Activated T-helper 1 cell treated with Interleukin-2 at 50 U/mL for 16 hours (primary cell): ENCODE measurements at places on chromosomes 4 and X.

DNA sequence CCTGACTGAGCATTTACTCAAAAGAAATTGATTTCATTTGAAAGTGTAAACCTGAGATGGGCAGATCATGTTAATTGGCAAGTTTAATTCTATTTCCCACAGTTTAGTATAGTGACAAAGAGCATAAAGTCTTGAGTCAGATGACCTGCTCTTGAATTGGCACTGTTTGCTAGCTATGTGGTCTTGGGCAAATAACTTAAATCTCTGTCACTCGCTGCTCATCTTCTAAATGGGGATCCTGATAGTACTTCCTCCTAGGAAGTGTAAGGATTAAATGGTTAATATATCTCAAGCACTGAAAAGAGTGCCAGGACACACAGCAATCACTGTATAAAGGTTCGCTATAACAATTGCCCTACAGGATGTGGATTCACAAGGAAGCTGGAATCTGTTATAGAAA, 242.8 kb upstream of the JADE1 start:
- no peak for DNase-seq

GRCh38 chrX:133054761-133055405, 42.0 kb downstream of the USP26 start:
- no peak for DNase-seq

DNA sequence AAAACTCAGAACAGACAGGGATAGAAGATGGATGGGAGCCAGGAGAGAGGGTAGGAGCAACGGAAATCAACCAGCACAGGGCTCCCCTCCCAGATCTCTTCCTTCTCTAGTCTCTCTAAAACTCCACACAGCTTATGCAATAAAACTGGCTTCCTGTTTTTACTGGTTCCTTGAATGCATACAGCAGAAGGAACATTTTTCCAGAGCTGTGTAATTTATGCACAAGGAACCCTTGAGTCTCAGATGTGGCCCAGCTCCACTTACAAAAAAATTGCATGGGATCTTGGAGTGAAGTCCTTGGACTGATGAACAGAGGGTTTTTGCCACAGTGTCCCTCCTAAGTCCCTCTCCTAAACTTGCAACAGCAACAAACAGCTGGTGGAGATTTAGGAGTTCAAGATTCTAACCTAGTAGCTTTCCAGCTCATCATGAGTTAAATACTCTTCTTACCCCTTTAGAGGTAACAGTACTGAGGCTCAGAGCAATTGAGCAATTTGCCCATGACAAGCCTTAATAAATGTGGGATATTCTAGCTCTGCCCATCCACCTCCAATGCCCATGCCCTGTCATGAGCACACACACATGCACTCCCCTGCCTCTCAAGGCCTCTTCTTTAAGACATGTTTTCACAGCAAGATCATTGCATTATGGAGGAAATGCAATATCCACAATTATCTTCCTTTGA, 18.4 kb upstream of the CC2D2A start:
- DNase-seq, result no peak

DNA sequence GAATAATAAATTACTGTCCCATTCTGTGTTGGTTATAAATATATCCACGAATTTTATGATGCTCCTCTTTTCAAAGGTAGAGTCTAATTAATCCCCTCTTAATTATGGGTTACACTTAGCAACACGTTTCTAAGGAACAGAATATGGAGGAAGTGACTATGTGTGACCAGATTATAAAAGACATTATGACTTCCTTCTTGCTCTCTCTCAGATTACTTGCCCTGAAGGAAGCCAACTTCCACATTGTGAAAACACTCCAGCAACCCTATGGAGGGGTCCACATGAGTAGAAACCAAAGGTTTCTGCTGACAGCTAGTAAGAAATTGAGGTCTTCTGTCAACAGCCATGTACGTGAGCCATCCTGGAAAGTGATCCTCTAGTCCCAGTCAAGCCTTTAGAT, 59.3 kb downstream of the WDFY3 start:
- DNase-seq, result no peak

DNA sequence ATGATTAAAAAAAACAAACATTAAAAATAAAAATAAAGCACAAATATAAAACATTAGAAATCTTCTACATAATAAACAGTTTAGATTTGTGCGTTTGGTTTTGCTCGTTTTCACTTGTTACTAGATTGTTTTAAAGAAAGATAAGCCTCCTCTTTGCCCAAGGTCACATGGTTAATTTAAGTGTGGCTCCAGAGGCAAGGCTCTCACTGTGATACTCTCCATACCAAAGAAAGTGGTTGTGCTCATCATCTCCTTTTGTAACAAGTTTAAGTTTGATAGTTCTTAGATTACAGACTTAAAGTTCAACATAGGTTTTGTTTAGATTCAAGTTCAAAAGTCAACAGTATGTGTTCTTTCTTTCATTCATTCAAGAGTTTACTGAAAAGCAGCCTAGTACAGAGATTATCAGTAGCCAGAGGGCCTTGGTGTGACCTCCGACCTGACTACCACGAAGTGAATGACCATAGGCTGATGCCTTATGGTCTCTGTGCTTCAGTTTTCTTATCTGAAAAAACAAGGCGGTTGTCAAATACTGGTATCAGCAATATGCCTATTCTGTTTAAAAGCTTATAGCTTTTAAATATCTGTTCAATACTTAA, 133.2 kb downstream of the ZAR1 start:
- no peak for DNase-seq

DNA sequence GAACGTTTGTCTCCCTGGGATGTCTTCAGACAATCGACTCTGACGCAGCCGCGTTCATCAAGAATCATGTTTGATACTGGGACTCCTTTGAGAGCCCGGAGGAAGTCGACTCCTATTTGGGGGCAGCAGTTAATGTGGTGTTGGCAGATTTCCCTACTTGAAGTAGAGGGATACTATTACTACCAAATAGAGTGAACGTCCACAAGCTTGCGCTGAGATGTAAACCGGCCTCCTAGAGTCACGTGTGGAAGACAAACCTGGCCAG, 18.7 kb downstream of the PIGG start:
- DNase-seq, result no peak

DNA sequence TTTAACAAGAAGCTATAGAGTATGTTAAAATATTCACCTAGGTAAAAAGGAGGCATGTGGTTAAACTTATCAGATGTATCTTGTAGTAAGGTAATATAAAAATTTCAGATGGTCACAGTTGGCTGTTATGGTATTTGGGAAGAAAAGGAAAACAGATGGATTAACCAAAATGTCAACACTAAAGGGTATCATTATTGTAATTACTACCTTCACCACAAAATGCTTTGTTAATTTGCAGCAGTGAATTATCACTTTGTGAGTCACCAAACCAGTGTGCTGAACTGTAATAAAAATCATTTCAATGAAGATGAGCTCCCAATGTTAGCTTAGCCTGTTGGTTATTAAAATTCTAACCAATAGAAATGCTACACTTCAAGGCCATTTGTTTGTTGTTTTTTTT, 233.9 kb downstream of the RPA4 start:
- DNase-seq, result no peak

- no peak for DNase-seq
These were observed 18.8 kb upstream of the TBC1D8B start for GRCh38 chrX:106783716-106784115.

GRCh38 chr4:140463614-140464013, 34.5 kb downstream of the MGAT4D start:
- no peak for DNase-seq

GRCh38 chr4:67899096-67899495, 15.3 kb upstream of the TMPRSS11D start:
- no peak for DNase-seq

DNA sequence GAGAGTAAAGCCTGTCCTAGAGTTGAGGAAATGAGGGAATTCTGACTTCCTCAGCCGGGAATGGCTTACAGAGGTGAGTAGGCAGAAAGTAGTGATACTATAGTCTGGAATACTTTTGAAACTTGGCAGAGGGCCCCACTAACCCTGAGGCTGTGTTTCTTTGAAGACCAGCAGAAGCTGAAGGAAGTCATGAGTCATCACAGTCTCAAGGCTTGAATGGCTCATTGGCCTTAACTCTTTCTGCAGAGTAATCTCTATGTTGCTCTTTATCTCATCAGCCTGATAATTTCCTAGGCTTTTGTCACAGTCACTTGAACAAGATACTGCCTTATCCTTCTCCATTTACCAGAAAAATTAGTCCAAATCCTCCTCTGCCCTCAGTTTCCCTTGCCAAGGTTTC, 80.8 kb downstream of the ANKRD50 start:
- DNase-seq, result no peak

DNA sequence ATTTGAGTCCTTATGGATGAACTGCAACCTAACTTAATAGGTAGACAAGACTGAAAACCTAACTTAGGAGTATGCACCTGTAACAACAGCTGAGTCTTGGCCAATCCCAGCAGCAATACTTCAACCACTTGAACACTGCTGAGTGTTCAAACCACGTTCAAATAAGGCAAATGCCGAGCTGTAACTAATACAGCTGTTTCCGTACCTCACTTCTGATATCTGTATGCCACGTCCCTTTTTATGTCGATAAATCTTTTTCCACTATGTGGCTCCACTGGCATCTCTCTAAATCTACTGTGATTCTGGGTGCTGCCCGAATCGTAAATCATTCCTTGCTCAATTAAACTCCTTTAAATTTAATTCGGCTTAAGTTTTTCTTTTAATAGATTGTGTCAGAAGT, 459.7 kb downstream of the INPP4B start:
- no peak for DNase-seq

GRCh38 chr4:71847300-71847699, 63.4 kb upstream of the GC start:
- no peak for DNase-seq

- no peak for DNase-seq
These were observed 95.1 kb downstream of the IL15 start for GRCh38 chr4:141731481-141731880.

- no peak for DNase-seq
These were observed 126.7 kb upstream of the STX18 start for GRCh38 chr4:4668355-4669210.

DNA sequence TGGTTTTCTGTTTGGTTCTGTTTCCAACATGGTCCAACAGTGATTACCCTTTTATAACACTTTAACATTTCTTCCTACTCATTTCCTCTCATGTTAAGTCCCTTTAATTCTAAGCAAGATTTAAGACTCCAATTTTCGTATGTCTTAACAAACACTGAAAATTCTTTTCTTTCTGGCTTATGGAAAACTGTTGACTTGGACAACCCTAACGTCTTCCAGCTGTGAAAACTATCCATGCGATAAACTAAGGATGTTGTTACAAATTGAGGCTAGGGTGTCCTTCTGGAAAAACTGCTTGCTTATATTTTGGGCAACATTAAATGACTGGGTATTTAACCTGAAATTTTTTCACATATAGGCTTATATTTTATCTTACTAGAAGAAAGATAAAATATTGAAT, 33.9 kb upstream of the RTL3 start:
- no peak for DNase-seq

- no peak for DNase-seq
These were observed 61.7 kb downstream of the TMA16 start for GRCh38 chr4:163556177-163556576.

DNA sequence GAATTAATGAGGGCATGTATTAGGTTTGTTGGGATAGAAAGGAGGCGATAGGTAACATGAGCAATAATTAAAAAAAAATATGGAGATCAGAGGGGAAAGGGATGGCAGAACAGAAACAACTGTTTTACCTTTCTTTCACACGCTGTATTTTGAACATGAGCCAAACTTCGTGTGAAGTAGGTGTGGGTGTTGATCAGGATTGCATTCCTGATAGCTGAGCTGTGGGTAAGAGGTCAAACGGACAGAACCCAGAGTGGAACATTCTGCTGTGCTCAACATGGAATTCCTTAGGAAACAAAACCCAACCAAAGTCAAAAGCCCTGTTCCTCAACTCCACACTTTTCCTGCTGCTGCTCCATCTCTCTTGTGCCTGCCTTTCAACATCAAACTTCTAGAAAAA, 162.5 kb upstream of the CASK start:
- no peak for DNase-seq

DNA sequence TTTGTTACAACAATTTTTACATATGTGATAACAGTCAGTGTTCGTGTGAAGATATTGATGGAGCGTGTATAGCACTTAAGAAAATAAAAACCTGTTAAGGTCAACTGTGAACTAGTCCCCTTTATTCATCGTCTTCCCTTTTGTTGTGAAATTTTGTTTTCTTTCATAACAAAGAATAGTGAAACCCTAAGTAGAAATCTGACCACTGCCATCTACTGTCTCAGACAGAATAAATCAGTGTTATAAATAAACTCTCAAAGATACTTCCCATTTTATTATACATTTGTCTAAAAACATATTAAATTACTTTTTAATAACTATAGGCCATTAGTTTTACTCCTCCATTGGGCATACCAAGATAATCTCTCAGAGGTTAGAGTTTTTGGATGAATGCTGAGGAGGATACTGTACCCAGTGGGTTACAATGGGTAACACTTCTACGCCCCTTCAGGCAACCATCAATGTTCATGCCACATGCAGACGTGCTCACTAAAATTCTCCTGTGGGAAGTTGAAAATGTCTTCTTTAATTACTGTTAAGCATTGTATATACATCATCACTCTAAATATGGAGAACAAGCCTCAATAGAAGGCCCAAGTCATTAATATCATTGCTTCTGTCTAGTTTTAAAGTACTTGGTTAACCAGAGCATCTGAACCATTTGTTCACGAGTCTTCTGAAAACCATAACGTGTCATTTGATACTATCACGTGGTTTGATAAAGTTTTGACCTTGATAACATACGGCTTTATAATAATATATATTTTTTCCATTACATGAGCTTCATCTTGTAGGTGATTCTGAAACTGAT, 171.2 kb downstream of the TMA16 start:
- no peak for DNase-seq

DNA sequence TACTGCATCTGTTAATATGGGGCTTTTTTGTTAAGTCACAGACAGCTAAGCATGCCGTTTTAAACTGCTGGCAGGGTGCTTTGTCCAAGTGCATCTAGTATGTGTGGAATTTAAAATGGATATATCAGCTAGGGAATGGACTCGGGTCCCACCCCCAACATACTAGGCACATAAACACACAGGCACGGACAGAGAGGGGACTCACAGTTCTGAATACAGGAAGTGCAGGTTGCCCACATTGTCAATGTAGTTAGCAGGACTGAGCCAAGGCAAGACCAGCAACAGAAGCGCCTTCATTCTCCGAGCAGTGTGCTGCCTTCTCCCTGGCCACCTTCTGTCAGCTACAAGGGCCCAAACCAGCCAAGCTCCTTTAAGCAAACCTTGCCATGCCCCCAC, 33.6 kb downstream of the LNX1 start:
- DNase-seq, result no peak

DNA sequence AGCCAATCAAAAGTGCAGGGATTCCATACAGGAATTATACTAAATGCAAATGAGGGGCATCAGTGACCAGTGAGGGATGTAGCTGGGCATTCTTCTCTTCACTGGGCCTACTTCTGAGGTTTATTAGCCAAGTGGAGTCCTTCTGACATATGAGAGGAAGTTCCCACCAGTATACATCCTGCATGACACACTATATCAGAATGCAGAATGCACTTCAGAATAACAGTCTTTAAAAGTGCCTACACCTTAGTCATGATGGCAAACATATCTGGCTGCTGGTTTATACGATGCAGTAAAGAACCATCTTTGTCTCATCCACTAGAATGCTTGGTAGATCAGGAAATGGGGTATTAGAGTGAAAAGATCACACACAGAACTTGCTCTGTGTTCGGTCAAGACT, 180.3 kb upstream of the PPARGC1A start:
- no peak for DNase-seq
